ENCODE measurements at places on chromosomes 3 and 15. TPM values are rescaled to one million over a fixed set of nuclear protein-coding genes. Genes with fewer than 3 reads are reported as not detected.

The PLSCR2 gene
- not detected for total RNA-seq

The SERINC4 gene
- total RNA-seq: not detected

The LRRC2 gene
- total RNA-seq: 0.95 TPM

The HCN4 gene
- total RNA-seq: not detected

The BCL2A1 gene
- total RNA-seq: 3.8 TPM

DNA sequence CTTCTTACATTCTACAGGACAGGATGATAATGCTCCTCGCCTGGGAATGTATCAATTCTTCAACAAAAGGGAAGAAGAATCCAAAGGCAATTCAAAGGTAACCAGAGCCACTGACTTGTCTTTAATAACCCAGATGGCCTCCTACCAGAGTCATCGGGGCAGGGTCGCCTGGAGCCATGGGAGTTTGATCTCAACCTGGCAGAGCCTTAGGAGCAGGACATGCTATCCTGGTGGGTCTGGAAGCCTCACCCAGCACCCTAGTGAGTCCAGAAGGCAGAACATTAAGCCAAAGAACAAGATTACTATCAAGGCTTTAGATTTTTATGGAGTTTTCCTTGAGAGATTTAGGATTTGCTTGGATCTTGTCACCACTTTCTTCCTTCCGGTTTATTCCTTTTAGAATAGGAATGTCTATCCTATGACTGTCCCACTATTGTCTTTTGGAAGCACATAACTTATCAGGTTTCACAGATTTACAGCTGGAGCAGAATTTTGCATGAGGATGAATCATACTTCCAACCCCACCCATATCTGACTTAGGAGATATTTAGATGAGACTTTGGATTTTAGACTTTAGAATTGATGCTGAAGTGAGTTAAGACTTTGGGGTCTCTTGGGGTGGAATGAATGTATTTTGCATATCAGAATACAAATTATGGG, 330.3 kb upstream of the GOLIM4 start:
- H3K36me3 ChIP-seq: no peaks in the 10 kb centered on the region
- no peak overlapping the region for H3K27ac ChIP-seq
- H3K4me1 ChIP-seq: no peaks in the 10 kb centered on the region

The PCSK6 gene
- 10.6 TPM for total RNA-seq

- no peaks in the 10 kb centered on the region for H3K27me3 ChIP-seq
- no peak overlapping the region for H3K27ac ChIP-seq
- no peak for DNase-seq
- H3K4me1 ChIP-seq: no peaks in the 10 kb centered on the region
Observed at GRCh38 chr3:10333349-10333650, 12.4 kb upstream of the SEC13 start.

The SI gene
- 1,078 TPM for total RNA-seq

- peak overlapping the region; percentile 65 for H3K4me3 ChIP-seq
- no peaks in the 10 kb centered on the region for H3K36me3 ChIP-seq
- DNase-seq: peak; percentile 77
Observed at GRCh38 chr3:77038468-77038929, 1.4 kb upstream of the ROBO2 start.

DNA sequence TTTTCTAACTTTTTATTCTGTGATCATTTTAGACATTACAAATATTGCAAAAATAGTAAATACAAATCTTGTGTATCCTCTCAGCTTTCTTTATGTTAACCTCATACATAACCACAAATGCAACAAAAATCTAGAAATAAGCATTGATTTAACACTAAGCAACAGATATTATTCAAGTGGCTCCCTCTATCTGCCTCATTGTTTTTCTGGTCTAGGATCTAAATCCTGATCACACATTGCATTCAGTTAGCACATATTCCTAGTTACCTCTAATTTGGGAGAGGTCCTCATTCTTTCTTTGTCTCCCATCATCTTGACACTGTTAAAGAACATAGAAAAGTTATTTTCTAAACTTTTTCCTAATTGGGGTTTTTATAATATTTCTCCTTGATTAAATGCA, 1126.0 kb downstream of the ROBO2 start:
- no peaks in the 10 kb centered on the region for H3K27me3 ChIP-seq
- H3K27ac ChIP-seq: no peak overlapping the region
- DNase-seq: no peak
- H3K36me3 ChIP-seq: no peaks in the 10 kb centered on the region
- H3K4me1 ChIP-seq: no peaks in the 10 kb centered on the region
- H3K4me3 ChIP-seq: no peak overlapping the region

DNA sequence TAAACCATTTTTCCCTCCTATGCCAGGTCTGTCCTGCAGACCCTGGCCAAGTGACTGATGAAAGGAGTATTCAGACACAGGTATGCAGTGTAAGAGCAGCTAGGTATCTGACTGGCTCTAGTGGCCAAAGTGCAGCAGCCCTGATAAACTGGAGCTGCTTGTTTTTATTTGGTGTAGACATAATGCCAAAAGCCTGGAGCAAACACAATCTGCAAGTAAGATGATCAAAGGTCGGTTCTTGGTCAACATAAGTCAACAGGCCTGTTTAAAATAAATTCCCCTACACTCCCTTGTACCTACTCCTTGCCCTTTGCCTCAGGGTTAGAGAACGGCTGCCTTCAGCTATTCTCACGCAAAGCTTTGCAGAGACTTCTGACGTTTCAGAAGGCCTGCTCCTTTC, 1003.1 kb downstream of the ZPLD1 start:
- DNase-seq: no peak
- H3K4me3 ChIP-seq: no peak overlapping the region
- no peaks in the 10 kb centered on the region for H3K4me1 ChIP-seq
- no peaks in the 10 kb centered on the region for H3K27me3 ChIP-seq

GRCh38 chr3:149162007-149162406, 32.6 kb downstream of the HPS3 start:
- no peak overlapping the region for H3K4me3 ChIP-seq
- H3K27ac ChIP-seq: no peak overlapping the region
- H3K4me1 ChIP-seq: no peaks in the 10 kb centered on the region
- H3K36me3 ChIP-seq: peaks cover 73% of the 10 kb centered on the region
- no peaks in the 10 kb centered on the region for H3K27me3 ChIP-seq
- no peak for DNase-seq

DNA sequence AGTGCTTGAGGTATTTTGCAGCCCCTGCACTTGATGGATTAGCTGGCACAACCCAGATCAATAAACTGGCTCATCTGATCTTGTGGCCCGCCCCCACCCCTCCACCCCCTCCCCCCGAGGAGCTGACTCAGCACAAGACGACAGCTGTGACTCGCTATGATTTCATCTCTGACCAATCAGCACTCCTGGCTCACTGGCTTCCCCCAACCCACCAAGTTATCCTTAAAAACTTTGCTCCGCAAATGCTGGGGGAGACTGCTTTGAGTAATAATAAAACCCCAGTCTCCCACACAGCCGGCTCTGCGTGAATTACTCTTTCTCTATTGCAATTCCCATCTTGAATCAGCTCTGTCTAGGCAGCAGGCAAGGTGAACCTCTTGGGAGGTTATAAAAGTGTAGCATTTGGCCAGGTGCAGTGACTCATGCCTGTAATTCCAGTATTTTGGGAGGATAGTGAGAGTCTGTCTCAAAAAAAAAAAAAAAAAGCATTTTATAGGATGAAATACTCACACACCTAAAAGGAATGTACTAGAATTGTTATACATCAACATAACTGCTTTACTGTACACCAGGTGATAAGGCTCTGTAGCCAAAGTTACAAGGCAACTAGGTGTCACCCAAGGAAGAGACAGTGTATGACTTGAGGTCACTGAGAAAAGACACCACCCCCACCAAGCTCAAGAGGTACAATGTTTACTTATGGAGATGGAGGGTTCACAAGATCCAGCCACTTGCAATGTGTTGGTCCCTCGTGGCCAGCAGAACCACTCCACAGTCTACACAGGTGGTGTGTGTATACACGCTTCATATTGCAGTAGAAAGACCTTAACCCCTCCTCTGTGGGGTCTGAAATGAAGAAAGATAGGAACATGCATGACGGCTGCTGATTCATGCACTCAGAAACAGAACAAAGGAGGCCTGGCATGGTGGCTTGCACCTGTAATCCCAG, 8.6 kb downstream of the ZNF445 start:
- H3K4me1 ChIP-seq: no peaks in the 10 kb centered on the region
- no peak overlapping the region for H3K4me3 ChIP-seq
- no peaks in the 10 kb centered on the region for H3K27me3 ChIP-seq
- H3K27ac ChIP-seq: no peak overlapping the region
- no peaks in the 10 kb centered on the region for H3K36me3 ChIP-seq

The FILIP1L gene
- 13.9 TPM for total RNA-seq

GRCh38 chr3:112382543-112383160, 49.7 kb downstream of the CD200 start:
- no peaks in the 10 kb centered on the region for H3K27me3 ChIP-seq
- H3K36me3 ChIP-seq: no peaks in the 10 kb centered on the region
- no peaks in the 10 kb centered on the region for H3K4me1 ChIP-seq
- no peak overlapping the region for H3K4me3 ChIP-seq

The TRPM1 gene
- not detected for total RNA-seq

- H3K4me1 ChIP-seq: peaks cover 14% of the 10 kb centered on the region
- no peaks in the 10 kb centered on the region for H3K36me3 ChIP-seq
- no peaks in the 10 kb centered on the region for H3K27me3 ChIP-seq
- no peak overlapping the region for H3K4me3 ChIP-seq
Observed at GRCh38 chr3:192843119-192843518, 74.5 kb downstream of the MB21D2 start.

The EPHA6 gene
- total RNA-seq: 1.7 TPM

DNA sequence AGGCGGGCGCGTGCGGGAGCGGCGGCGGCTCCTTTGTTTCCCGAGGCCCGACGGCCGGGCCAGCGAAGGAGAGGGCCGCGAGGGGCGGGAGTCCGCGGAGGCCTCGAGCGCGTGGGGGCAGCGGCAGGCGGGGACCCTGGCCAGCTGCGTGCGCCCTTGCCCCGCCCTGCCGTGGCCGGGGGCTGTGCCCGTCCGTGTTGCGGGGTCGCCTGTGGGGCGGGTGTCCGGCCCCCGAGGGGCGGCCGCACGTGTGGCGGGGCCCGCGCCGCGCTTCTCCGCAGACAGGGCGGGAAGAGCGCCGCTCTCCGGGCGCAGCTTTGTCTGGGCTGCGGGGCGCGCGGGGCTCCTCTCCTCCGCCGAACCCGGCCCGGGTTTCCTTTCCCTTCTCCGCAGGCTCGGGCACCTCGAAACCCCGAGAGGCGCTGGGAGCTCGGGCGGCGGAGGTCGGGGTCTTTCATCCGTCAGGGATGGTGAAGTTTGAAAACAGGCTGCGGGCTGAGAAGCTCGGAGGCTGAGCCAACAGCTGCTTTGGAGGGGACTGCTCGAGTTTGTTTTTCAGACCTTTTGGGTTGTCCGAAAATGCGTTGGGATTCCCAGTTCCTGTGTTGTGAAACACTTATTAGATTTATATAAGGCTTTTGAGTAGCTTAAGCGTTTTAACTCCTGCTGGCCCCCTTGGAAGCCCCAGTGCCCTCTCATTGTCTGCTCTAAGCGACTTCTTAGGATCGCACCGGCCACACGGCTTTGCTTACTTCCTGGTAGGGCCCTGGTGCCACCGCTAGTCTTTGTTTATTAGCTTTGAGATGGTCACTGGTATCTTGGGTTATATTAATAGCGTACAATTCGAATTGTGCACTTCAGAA, 817 bp downstream of the USP3 start:
- no peaks in the 10 kb centered on the region for H3K27me3 ChIP-seq
- peaks cover 5% of the 10 kb centered on the region for H3K4me1 ChIP-seq
- H3K4me3 ChIP-seq: peak overlapping the region; percentile 93

DNA sequence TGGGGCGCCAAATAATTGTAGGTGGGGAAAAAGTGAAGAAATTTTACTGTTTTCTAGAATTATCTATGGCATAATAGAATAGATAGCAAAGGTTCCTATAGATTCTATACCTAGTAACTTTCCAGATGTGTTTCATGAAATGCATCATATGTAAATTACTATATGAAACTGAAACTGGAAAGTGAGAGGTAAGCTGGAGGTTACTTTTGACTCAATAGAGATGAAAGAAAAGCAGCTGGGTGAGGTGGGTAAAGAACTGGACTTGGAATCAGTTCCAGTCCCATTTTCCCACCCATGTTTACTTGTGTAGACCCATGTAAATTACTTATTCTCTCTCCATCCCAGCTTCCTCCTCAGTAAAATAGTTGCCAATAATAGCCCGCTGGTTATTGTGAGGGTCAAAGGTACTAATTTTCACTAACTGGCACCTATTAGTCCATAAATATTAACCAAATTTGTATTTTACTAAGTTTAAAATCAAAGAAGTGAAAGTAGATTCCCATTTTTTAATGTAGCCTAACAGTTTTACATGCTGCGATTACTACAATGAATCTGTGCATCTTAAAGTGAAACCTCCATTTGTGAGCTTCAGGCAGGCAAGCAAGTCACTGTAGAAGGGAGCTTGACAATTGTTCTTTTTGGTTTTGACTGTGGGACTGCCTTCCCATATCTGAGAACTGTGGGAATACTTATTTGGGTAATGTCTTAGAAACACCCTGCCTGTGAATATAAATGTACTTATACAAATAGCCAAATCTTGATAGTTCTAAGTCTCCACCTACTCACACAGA, 312.1 kb downstream of the SLC9A9 start:
- H3K4me3 ChIP-seq: no peak overlapping the region
- no peaks in the 10 kb centered on the region for H3K27me3 ChIP-seq
- DNase-seq: no peak
- H3K27ac ChIP-seq: peak overlapping the region; percentile 52
- peaks cover 5% of the 10 kb centered on the region for H3K4me1 ChIP-seq
- H3K36me3 ChIP-seq: no peaks in the 10 kb centered on the region

DNA sequence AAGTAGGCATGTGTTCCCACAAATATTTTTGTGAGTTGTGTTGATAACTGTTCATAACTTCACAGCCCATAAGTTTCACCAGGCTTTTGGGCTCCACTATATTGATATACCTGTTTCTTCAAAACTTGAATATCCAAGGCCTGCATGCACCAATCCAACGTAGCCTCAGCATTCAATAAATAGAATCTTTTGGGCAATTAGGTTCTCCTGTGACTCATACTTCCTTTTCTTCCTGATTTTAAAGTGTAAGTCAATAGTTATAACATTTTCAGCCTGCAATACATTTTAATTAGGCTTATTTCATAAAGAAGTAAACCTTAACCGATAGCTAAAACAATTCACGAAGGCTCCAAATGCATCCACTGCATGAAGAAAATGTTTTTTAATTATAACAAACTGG, 97.8 kb upstream of the SPRED1 start:
- H3K4me3 ChIP-seq: no peak overlapping the region
- no peaks in the 10 kb centered on the region for H3K4me1 ChIP-seq
- H3K36me3 ChIP-seq: no peaks in the 10 kb centered on the region
- no peaks in the 10 kb centered on the region for H3K27me3 ChIP-seq
- no peak overlapping the region for H3K27ac ChIP-seq

- H3K27me3 ChIP-seq: no peaks in the 10 kb centered on the region
- no peak overlapping the region for H3K27ac ChIP-seq
- DNase-seq: no peak
- no peaks in the 10 kb centered on the region for H3K36me3 ChIP-seq
Observed at GRCh38 chr15:48653913-48654670, 8.6 kb upstream of the FBN1 start.

GRCh38 chr3:94912656-94913055, 849.8 kb downstream of the NSUN3 start:
- H3K4me3 ChIP-seq: no peak overlapping the region
- no peaks in the 10 kb centered on the region for H3K27me3 ChIP-seq
- no peaks in the 10 kb centered on the region for H3K4me1 ChIP-seq
- H3K27ac ChIP-seq: no peak overlapping the region

The PBRM1 gene
- total RNA-seq: 91.6 TPM

The CP gene
- total RNA-seq: 37.8 TPM

GRCh38 chr15:70936326-70936725, 43.7 kb downstream of the LRRC49 start:
- no peak overlapping the region for H3K27ac ChIP-seq
- H3K4me3 ChIP-seq: no peak overlapping the region
- no peak for DNase-seq
- no peaks in the 10 kb centered on the region for H3K27me3 ChIP-seq
- no peaks in the 10 kb centered on the region for H3K36me3 ChIP-seq
- no peaks in the 10 kb centered on the region for H3K4me1 ChIP-seq

The MELTF gene
- total RNA-seq: 28.0 TPM

Data from Peyer's patch (tissue), 4 donors.